ENCODE measurements at places on chromosomes 2 and 18.
A peak's percentile ranks its signal among the peaks of the same experiment; 100 is the strongest.

DNA sequence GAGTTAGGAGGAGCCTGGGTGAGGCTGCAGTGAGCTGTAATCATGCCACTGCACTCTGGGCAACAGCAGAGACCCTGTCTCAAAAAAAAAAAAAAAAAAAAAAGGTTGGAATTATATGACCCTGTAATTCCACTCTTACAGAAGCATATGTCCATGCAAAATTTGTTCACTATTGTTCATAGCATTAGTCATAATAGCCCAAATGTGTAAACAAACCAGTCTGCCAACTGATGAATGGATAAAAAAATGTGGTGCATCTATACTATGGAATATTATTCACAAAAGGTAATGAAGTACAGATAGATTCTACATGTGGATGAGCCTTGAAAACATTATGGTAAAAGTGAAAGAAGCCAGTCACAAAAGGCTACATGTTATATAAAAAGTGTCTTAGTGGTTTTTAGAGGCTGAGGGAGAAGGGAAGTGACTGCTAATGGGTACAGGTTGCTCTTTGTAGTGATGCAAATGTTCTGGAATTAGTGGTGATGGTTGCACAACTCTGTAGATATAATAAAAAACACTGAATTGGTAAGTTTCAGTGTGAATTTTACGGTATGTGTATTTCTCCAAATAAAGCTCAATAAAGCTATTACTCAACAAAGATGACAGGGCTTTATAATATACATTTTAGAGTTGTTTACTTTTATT, 9.4 kb downstream of the COA5 start:
- DNase-seq: no peak

- no peak for DNase-seq
These were observed 278.5 kb downstream of the AFF3 start for GRCh38 chr2:99863903-99864270.

DNA sequence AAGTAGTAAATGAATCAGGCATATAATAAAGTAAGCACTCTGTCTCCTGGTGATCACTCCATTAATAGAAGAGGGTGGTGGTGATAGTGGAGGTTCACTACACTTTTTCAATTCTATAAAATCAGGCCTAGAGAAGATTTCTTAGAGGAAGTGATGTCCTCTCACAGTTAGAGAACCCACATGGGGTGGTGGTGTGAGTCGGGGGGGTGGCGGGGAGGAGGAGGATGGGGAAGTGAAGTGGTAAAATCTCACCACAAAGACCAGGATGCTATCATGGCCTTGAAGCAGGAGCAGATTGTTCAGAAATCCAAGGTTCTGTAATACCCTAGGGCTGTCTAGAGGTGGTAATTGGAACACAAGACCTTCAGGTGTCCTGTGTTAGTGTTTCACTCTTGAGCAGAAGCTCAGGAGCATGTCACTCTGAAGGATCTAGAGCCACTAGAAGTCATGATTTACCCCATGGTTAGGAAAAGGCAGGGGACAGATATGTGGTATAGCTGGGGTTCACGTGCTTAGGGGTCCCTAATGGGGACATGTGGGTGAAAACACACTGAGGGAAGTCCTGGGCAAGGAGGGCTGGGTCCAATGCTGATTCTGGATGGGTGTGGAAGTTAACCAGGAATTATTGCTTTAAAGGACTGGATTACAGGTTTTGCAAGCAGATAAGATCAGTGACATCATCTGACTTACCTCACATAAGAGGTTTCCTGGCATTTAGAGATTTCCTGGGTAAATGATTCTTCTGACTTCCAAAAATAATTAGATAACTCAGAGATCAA, 31.0 kb downstream of the RNF125 start:
- peak; percentile 19 for DNase-seq

DNA sequence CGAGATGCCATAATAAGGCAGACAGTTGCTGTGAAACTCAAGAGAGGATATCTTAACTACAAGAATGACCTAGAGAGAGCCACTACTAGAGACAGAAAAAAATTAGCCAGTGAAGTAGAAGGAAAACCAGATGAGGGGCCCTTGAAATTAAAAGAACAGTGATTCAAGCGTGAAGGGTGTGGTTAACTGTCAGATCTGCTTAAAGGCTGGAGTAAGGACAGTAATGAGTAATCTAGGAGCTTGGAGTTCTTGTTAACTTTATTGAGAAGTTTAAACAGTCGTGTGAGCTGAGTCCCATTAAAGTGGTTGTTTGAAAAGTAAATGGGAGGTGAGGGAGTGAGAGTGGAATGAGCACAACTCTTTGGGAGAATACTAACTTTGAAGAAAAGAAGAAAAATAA, 21.3 kb downstream of the PIGN start:
- DNase-seq: no peak

GRCh38 chr2:188909036-188909435, 65.1 kb upstream of the COL3A1 start:
- no peak for DNase-seq

DNA sequence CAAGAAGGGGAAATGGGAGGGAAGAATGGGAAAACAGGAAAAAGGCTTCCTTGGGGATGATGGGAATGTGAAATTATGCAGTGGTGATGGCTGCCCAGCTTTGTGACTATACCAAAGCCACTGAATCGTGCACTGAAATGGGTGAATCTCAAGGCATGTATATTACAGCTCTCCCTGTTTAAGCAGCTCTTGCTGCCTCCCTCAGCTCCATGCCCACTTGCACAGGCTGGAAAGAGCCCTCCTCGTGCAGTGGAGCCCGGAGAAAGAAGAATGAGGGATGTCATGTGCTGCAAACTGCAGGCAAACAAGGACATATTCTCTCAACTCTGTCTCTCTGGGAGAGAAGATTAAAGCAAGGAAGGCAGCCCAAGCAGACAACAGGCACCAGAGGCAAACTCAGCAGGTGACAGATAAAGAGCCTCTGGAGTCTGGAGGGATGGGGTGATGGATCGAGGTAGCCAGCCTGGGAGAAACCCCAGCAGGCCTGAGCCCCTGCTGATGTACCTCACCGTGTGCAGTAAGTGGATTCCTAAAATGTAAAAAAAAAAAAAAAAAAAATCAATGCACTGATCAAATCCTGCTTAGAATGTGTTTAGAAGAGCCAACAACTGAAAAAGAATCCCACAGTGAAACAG, 62.4 kb upstream of the SLC66A3 start:
- no peak for DNase-seq

GRCh38 chr2:204023088-204023487, 86.5 kb downstream of the ICOS start:
- DNase-seq: no peak

GRCh38 chr2:239344857-239345216, 56.0 kb downstream of the HDAC4 start:
- DNase-seq: no peak

DNA sequence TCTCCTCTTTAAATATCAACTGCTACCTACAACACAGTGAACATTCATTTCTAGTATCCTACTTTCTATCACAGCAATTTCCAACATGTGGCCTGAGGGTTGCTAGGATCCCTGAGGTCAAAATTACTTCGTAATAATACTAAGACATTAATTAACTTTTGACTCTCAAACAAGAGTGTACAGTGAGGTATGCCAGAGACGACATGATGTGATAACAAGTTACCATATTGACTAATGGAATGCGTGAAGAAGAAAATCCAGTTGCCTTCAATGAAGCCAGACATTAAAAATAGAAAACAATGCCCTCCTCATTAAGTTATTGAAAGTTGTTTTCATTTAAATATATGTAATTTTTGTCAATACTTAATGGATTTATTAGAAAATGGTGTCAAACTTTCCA, 13.1 kb downstream of the ORC2 start:
- no peak for DNase-seq

GRCh38 chr18:75290737-75291358, 80.3 kb downstream of the TSHZ1 start:
- no peak for DNase-seq

DNA sequence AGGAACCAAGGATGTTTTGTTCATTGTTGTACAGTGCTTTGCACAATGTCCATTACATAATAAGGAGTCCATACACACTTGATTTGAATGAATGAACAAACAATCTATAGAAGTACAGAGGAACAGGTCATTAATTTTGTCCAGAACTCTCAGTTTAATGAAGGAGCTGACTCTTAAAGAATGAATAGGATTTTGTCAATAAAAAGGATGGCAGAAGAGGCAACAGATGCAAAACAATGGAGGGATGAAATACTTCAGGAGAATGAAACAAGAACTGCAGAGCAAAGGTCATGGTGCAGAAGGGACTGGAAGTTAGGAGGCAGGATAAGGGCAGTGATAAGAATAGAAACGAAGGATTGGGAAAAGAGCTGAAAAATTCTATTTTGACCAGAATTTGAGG, 28.7 kb upstream of the COL5A2 start:
- no peak for DNase-seq

DNA sequence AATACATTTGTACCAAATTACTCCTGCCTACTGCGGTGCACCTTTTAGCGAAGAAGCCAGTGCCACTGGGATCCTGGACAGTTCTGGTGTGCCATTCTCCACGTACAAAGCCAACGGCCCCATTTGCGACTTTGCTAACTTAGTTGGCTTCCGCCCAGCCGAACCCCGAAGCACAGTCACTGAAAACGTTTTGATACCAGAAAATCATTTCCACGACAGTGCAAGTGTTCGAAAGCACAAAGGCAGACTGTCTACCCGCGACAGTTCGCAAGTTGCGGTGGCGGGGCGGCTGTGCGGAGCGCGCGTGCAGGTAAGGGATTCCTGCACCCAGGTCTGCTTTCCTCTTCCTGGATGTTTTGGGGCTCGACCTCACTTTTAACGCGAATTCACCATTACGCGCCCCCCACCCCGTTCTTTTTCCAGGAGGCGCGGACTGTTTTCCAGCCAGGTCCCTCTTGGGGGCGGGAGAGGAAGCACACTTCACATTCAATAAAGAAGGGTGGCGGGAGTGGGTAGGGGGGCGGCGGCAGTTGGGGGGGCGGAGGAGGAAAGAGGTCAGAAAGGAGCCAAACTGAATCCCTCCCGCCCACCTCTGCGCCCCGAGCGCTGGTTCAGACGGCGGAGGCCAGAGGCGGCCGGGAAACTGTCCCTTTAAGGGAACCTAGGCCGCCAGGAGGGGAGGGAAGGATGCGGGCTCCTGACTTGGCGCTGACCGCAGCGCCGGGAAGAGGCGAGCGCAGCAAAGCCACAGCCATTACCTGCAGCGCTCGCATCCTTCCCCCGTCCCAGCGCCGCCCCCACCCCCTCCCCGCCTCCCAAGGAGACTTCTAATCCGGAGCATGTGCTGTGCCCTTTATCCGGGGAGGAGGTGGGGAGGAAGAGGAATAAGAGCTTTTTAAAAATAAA, 107.4 kb upstream of the KCTD1 start:
- no peak for DNase-seq

DNA sequence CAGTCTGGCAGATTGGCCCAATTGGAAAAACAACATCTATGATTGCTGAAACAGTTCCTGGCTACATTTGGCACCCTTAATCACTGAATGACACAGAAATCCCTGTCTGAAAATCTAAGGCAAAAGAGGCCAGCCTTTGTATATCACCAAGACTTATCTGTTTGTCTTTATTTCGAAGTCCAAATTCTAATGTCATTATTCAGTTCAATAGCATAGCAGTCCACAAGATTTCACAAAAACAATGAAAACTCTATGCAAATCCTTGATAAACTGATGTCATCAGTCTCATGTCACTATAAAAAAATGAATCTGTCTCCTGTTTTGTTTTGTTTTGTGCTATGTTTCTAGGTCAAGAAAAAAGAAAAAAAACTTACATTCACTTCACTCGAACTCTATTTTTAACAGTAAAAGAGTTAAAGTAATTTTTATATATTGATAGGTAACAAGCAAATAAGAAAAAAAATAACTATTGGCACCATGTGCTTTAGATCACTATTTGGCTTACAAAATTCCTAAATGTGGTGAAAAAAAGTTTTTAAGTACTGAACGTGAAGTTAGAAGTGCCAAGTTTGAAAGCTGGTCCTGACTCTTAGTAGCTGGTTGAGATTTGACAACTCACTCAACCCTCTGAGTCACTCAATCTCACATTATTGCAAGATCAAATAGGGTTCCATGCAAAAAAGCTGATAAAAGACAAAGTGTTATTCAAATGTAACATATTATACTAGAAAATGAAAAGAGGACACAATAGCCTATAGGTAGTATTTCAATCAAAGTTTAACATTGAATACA, 359.3 kb downstream of the IRS1 start:
- no peak for DNase-seq
